ENCODE measurements at places on chromosomes 12 and 14.

DNA sequence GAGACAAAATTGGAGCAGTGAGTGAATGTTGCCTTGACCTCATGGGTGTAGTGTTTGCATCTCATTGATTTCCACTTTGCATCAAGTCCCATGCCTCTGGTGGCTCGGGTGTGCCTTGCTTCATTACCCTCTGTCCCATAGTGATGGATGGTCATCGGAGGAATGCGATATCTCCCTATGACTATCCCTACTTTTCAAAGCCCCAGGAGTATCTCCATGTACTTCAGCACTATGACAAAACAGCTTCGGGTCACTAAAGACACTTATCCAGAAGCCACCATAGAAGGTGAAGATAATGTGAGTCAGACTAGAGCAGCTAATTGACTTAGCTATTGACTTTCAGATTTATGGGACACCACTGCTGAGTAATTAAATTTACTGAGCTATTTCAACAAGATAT is 355.1 kb upstream of the CCDC196 start:
- DNase-seq: no peak

GRCh38 chr12:104693493-104693892 is 236.7 kb downstream of the CHST11 start:
- no peak for DNase-seq

GRCh38 chr14:61602003-61602732 is 93.1 kb upstream of the HIF1A start:
- no peak for DNase-seq

DNA sequence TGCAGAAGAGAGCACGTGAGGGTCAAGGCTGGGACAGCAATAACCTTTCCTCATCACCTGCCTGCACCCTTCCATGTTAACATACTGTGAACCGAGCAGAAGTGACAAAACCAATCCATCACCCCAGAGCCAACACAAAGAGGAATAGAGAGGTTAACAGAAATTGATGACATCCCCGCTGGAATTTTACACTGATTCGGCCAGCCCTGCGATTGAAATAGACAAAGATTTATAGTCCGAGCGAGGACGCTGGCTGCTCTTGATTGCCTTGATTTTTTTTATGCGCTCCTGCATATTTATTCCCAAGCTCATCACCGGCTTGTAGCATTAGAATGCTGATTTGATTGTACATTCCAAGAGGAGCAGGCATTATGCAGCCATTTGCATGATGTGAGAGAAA is 729.7 kb downstream of the BCL11B start:
- no peak for DNase-seq

GRCh38 chr12:80374615-80375014 is 69.4 kb upstream of the PTPRQ start:
- no peak for DNase-seq

- DNase-seq: no peak
These were observed 121.6 kb upstream of the MED13L start for GRCh38 chr12:116399055-116399454.

DNA sequence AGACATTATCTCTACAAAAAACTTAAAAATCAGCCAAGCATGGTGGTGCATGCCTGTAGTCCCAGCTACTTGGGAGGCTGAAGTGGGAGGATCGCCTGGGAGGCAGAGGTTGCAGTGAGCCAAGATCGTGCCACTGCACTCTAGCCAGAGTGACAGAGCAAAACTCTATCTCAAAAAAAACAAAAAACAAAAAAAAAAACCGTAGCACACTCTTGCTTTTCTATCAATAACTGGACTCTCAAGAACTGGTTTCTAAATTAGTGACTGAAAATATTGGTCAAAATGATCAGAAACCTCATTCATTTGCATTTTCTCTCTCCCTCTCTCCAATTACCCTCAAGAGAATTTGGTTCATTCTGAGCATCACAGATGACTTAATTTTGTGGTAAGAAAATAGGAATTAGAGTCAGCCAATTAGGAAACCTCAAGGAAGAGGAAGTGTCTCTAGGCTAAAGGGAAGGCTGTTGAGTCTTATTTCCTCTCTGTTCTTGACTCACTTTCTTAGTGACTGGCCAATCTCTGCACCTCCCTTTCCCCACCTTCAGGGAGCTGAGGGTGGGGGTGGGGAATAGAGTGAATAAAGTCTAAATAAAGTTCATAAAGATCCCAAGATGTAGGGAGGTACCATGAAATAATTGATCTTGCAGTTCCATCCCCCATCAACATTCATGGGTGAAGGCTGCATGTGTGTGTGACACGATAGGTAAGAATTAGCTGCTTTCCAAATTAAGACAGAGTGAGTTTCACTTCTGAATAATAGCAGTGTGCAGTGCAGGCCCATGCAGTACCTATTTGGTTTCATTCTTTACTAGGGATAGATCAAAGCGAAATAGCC is 6.8 kb upstream of the PSMA6 start:
- peak; percentile 1 for DNase-seq

DNA sequence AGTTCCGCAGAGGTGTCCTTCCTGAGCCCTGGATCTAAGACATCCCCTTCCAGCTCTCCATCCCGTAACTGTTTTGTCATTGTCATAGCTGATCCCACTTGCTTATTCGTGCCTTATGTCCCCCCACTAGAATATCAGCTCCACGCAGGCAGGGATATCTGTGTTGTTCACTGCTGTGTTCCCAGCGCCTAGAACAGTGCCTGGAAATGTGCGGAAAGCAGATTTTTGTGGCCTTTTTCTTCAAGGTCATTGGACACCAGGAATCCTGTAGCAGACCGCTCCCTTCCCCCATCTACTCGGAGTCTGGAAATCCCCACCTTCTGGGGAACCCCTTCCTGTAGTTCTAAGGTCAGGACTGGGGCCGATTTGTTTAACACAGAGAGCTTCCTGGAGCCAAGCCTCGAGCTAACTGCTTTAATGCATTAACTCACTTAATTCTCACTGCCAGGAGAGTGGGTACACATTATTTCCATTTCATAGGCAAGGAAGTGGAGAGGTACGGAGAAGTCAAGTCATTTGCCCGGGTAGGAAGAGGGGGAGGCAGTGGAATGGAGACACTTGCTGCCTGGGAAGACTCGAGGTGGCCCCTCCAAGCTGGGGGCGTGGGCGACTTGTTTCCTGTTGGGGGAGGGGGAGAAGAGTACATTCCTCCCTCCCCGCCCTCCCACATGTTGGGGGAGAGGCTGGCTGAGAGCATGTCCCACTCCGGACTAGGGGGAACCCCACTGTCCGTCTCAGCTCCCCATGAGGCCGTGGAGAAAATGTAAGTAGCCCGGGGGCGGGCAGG is 1.2 kb upstream of the SH2B3 start:
- no peak for DNase-seq

GRCh38 chr12:92537290-92537960 is 165.4 kb upstream of the PLEKHG7 start:
- no peak for DNase-seq

- peak; percentile 65 for DNase-seq
These were observed 52.4 kb upstream of the CAPRIN2 start for GRCh38 chr12:30806989-30807694.

- no peak for DNase-seq
These were observed 276.0 kb downstream of the ADGRD1 start for GRCh38 chr12:131229426-131230339.
